ENCODE measurements at places on chromosomes 1 and 21.
A peak's percentile ranks its signal among the peaks of the same experiment; 100 is the strongest.

DNA sequence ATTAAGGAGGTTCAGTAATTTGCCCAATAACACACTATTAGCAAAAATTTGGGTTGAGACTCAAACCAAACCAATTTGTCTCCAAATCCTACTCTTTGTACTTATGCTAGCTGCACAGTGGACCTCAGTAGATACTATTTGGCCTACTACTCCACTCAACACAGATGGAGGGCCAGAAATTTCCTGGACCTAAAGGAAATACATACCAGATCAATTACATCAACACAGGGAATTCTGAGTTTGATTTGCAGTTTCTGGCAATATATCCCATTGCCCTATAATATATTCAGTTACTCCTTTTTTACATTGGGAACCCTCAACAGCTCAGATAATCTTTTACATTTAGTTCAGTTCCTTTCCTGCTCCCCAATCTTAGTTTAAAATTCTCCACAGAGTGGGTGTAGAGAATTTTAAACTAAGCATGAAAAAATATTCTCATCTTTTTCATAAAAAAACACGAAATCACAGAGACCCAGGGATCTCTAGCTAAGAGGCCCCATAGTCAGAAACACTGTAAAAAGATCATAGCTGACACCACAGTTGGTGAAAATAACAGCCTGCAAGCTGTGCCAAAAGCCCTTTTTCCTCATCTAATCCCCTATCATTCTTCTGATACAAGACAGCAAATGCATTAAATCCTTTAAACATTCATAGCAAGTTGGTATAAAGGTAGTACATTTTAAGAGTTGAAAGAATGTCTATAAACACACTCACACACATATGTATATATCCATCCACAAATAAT, 317.7 kb upstream of the ESRRG start:
- peak; percentile 79 for DNase-seq

DNA sequence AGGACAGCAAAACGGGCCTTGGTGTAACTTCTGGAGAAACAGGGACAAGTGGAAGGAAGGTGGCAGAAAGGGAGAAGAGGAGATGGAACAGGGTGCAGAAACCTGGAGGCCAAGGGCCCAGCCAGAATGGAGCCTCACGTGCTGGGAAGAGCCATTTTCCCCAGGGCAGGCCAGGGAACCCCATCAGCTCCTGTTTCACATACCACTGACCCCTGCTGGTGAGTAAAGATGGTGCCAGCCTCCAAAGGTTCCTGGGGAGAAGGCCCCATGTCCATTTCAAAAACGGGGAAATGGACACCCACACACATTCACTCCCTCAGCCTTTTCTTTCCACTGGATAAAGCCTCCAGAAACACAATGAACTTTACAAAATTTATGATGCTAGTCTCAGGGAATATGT, 57.6 kb upstream of the JUN start:
- no peak for DNase-seq

DNA sequence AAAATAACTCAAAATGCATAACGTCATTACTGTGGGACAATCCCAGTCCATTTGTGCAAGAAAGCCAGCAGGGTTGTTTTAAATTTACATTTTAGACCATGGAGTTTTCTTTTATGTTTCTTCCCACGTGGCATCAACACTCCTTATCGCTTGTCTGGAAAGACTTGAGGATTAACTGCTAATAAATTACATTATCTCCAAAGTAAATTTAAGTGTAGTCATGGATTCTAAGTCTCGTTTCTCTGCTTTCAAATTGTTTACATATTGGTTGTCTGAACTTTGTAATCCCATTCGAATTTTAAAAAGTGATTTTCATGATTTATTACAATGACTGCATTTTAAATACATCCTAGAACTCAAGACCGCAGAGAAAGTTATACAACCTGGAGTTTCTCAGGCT, 119.3 kb upstream of the ADAMTS5 start:
- DNase-seq: no peak

DNA sequence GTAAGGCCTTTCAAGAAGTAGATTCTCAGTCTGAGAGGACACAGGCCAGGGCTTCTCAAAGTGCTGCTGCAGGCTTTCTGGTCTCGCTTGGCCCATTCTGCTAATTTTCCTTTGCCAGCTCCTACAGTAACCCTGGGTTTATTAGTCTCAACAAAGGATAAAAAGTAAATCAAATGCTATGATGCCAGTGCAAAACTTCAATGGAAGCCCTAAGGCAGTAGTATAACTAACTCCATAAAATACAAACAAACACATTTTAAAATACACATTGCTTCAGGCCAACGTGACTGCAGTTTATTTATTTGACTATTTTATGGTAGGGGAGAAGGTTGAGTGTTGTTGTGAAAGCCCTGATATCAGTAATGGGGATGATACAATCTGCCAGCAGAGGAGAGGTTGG, 89.6 kb downstream of the NRDC start:
- no peak for DNase-seq

GRCh38 chr1:209398313-209398991, 185.1 kb upstream of the CAMK1G start:
- peak; percentile 80 for DNase-seq

DNA sequence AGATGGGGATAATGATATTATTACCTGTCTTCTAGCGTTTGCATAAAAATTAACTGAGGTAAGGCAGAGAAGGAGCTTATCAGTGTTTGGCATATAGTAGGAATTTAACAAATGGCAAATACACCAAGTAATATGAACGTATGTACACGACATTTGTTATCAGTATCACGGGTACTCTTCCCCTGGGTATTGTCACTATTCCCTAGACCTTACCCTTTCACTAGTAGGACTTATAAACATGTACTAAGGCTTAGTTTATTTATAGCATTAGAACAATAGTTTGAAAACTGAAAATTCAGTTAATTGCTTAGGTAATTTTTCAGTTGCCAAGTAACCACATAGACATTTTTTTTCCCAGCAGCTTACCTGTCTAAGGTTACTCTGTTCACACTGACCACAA, 187.0 kb downstream of the KCTD3 start:
- DNase-seq: no peak

DNA sequence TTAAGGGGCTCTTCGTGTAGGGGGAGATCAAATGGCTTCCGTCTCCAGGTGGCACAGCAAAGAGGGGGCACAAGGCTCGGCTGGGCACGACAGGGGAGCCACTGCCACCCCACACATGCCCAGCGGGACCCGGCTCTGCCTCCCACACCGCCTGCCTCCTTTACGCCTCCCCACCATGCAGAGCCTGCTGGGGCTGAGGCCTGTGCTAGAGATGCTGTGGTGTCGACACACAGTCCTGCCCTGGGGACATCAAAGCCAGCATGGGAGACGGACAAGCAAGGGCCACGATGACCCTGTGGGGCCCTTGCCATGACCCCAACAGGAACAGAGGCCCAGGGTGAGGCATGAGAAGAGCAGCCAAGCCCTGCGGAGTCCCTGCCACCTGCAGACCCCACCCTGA, 102.8 kb downstream of the NPHP4 start:
- no peak for DNase-seq

- DNase-seq: peak; percentile 80
These were observed 2.5 kb upstream of the PTGER3 start for GRCh38 chr1:71049951-71050598.

DNA sequence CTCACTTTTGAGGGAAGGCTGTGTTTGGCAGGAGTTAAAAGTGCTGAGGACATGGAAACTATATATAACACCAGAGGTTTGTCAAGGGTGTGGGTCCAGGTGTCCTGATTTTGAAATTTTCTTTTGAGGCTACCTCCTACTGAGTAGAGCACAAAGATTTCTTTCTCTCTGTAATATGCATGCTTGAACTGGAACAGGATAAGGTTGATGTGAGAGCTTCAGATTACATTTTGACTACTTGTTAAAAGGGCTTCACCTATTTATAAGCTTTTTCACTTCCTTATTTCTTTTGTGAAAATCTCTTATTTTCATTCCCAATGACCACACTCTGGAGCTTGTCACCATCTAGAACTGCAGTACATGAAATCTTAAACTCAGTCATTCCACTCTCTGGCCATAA, 59.8 kb upstream of the PLA2G4A start:
- DNase-seq: no peak

DNA sequence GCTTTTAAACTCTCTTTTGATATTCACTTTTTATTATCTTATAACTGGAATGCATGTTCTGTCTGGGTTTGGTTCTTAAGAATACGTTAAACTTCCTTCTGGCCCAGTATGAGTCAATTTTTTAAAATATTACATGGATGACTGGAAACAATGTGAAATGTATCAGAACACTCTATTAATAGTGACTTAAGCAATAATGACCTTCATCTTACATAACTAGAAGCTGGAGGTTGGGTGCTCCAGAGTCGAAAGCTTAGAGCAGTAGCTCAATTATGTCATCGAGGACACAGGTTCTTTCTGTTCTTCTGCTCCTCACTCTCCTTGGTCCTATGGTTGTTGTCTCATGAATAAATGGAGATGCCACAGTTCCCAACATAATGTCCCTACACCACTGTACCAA, 91.6 kb upstream of the FOXD3 start:
- DNase-seq: no peak

All from muscle of leg (tissue), 16 donors.